Stimulated activated CD8-positive, alpha-beta memory T cell treated with anti-CD3 and anti-CD28 coated beads, Interleukin-7, amount 100 ng/mL, for 1 hour (primary cell): ENCODE measurements at places on chromosomes 4 and X.

GRCh38 chrX:125977851-125978250 is 188.2 kb downstream of the DCAF12L2 start:
- no peak for DNase-seq

DNA sequence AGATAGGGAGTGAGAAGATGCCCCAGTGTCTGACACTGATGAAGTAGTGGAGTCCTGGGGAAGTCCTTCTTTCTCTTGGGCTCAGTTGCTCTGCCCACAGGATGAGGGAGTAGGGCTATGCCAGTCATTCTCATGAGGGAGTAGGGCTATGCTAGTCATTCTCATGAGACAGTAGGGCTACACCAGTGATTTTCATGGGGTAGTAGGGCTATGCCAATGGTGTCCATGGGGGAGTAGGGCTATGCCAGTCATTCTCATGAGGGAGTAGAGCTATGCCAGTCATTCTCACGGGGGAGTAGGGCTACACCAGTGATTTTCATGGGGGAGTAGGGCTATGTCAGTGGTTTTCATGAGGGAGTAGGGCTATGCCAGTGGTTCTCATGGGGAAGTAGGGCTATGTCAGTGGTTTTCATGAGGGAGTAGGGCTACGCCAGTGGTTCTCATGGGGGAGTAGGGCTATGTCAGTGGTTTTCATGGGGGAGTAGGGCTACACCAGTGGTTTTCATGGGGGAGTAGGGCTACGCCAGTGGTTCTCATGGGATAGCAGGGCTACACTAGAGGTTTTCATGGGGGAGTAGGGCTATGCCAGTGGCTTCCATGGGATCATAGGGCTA is 43.3 kb upstream of the SOD3 start:
- no peak for DNase-seq

- DNase-seq = no peak
Observed at GRCh38 chr4:123452616-123453015, 56.0 kb downstream of the SPRY1 start.

- DNase-seq = no peak
Observed at GRCh38 chr4:20418861-20419451, 167.3 kb downstream of the SLIT2 start.

DNA sequence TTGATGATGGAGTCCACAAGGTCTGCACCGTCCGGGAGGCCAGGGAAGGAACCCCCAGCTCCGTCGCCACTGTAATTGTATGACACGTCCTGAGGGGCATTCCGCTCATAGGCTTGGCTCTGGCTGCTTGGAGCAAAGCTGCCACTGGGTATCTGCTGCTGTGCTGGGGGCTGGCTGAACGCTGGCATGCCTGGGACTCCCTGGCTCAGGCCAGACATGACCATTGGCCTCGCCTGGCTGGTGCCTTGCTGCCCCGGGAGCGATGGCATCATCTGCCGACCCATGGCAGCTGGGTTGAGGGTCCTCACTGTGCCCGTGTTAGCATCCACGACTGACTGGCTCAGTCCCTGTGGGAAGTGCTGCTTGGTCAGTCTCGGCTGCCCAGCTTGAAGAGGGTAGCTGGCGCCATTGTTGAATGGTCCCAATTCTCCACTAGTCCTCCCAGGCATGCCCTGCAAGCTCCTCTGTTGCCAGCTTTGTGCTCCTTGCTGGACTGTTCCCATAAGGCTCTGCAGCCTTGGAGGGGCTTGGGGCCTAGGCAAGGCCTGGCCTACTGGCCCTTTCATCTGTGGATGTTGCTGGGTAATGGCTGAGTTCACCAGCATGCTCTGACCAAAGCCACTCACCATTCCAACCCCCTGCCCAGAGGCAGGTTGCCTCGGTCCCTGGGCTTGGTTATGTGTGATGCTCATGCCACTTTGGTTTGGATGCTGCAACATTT is 53.9 kb downstream of the MGST2 start:
- DNase-seq = no peak

- DNase-seq = no peak
Observed at GRCh38 chr4:29079260-29079659, 1640.9 kb upstream of the PCDH7 start.

DNA sequence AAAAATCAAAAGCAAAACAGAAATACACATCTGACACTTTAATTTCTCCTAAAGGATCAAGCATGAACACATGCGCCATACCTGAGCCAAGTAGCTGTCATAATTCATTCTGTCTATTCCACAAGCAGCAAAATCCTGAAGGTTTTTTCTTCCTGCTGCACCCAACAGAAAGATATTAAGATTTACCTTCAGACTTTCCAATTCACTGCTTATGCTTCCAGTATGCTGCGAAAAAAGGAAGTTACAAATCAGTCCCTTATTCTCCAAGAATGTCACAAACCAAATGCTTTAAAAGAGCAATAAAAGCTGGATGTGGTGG is 29.2 kb upstream of the FGFBP2 start:
- DNase-seq = no peak
